ENCODE measurements at places on chromosomes 2 and 18.

DNA sequence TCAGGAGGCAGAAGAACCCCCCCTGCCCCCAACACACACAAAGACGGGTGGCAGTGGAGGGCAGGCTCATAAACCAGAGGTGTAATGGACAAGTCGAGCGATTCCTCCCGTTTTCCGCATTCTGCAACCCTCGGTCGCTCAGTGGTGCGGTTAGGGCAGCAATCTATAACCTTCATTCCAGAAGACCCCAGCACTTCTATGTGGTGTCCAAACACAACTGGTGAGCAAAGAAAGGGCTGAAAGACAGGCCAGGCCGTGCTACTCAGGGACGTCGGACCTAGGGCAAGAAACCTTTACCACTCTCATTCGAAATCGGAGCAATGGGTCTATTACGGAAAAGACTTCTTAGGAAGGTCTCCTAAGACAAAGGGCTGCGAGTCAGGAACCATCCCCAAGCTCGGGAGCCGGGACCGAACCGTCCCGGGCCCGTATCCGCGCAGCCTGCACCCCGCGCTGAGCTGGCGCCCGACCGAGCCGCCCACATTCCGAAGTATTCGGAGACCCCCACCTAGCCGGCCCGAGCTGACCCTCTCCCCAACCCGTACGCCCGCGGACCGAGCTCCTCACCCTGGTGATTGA lies 568 bp downstream of the ARL5A start:
- DNase-seq: peak; percentile 2

DNA sequence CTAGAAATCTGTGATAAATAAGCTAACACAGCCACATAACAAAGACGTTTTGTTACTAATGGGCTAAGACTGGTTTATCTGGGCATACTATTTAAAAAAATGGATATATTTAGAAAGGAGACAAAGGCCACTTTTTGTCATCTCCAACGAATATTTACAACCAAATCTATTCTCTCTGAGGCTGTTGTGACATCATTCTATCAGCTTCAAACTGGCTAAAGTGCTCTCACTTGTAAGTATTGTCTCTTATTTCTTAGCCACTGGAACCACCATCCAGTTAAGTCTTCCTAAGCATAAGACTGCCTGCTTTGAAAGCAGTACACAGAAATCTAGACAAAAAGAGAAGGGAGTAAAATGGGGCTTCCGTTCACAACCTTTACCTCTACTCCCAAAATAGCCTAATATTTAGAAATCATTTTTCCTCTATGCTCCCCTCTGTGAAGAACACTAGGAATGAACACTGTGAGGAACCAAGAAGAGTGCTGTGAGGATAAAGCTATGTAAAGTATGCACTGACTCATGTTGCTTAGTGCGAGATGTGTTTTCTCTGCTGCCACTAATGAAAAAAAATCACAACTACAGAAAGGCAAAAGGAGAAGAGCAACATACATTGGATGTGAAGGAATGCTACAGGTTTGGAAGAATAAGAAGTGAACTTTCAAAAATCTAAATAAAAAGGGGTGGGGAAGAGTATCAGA lies 264.1 kb downstream of the EXOC6B start:
- no peak for DNase-seq

DNA sequence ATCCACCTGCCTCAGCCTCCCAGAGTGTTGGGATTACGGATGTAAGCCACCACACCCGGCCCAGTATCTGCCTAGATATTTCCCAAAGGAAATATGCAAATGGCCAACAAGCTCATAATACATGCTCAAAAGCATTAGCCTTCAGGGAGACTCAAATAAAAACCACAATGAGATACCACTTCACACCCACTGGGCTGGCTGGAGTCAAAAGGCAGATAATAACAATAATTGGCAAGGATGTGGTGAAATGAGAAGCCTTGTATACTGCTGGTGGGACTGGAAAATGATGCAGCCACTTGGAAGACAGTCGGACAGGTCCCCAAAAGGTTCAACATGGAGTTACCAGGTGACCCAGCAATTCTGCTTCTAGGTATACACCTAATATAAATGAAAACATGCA lies 20.5 kb upstream of the ZNF516 start:
- DNase-seq: no peak

- DNase-seq: no peak
These were observed 196.6 kb downstream of the AGPS start for GRCh38 chr2:177589186-177589585.

DNA sequence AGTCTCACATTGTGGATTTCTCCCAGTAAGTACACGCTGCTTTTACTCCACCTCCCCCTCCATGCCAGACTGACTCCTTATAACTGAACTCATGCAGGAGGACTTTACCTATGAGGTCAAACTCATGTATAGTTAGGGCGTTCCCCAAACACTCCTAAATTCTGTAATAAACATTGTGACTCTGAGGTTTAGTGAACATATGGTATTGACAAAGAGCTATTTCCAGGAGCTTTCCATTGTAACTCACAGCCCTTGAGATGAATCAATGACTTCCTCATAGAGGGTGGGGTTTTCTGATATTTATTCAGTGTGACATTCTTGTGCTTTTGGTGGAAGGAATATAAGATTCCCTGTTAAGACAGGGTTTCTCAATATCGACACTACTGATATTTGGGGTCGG lies 337.4 kb upstream of the SLC14A2 start:
- no peak for DNase-seq

DNA sequence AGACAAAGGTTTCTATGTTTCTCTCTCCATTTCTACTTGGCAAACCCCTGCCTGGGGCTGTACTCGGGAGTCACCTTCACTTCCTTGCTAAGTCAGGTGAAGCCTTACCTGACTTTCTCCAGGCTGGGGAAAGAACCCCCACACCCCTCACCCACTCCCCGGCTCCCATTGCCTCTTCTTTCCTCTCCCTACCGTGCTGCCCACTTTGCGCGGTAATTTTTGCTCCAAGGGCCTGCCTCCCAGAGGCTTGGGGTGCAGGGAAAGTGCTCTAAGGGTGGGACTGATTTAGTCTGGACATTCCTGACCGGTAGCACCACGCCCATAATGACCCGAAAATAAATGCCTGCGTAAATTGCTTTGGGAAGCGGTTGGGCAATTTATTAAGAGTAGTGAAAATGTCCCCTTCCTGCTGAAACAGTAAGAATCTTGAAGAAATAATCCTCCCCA lies 49.1 kb upstream of the ATP6V1B1 start:
- no peak for DNase-seq

DNA sequence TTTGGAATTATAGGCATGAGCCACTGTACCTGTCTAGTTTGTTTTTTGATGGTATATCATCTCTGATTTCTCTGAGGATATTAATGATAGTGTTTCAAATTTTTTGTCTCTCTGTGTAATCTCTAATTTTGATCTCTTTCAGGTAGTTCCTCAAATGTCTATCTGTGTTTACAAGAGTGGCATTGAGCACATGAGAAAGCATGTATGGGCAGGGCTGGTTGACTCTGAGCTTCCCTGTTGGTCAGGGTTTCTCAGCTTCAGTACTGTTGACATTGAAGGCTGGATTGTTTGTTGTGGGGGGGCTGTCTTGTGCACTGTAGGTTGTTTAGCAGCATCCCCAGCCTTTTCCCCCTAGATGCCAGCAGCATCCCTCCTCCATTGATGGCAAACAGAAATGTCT lies 79.9 kb downstream of the TMEM247 start:
- no peak for DNase-seq

DNA sequence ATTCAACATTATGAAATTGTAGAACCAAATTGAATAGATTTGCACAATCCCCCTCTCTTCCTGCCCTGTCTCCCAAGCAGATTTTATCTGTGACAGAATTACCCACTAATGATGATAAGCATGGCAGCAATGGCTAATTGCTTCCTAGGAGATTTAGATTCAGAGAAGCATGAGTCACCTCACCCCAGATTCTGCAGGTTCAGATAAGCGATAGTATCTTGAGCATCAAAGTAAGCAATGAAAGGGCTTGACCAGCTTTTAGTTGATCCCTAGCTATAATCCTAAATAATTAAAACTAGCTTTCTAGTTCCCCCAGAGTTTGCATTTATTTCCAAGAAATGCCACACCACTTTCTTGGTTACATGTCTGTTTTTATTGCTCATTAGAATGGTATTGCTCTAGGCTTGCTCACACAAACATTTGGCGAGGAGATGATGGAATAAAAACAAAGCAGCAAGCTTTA lies 204.3 kb downstream of the GULP1 start:
- no peak for DNase-seq

- no peak for DNase-seq
These were observed 4.8 kb downstream of the VWA3B start for GRCh38 chr2:98091738-98092137.

DNA sequence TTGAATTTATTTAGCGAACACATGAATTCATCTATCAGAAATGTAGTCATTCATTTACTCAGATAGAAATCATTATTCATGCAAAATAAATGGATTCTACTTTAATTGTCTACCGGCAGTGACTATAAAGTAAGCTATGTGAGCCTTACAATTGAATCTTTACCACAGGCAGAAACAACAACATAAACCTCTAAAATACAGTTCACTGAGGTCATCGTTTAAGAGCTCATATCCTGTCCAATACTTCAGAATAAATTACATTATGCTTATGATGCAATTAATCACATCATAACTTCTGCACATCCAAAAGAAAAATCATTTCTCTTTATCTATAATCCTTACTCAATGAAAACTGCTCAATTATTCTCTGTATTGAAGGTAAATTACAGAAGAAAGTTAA lies 244.7 kb downstream of the HNMT start:
- no peak for DNase-seq

GRCh38 chr2:176471949-176472348 lies 202.7 kb downstream of the MTX2 start:
- DNase-seq: no peak

GRCh38 chr2:126866451-126866850 lies 32.2 kb upstream of the TEX51 start:
- DNase-seq: no peak

DNA sequence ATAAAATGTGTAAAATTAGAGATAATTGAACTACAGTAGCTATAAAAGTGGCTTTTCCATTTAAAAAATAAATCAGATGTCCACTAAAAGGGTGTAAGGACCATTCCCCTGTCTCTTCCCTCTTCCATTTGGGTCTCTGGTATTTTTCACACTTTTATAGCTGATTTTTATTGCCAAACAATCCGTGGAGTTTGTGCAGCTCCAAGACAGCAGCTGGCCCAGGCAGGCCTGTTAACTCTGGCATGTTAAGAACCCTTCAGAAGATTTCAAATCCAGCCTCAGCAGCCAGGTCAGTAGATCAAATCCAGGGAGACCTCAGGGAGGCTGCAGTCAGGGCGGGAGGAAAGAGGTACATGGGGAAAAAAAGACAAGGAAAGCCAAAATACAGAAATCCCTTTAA lies 827.1 kb upstream of the FANCL start:
- no peak for DNase-seq

DNA sequence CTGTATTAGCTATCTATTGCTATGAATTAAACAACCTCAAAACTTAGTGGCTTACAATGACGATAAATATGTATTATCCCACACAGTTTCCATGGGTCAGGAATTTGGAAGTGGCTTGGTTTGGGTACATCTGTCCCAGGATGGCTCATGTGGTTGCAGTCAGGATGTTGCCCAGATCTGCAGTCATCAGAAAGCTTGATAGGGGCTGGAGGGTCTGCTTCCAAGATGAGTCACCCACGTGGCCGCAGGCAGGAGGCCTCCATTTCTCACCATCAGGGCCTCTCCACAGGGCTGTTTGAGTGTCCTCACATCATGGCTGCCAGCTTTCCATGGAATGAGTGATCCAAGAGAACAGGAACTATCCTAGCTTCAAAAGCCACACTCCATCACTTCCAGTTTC lies 46.4 kb downstream of the CHRNA1 start:
- DNase-seq: no peak

DNA sequence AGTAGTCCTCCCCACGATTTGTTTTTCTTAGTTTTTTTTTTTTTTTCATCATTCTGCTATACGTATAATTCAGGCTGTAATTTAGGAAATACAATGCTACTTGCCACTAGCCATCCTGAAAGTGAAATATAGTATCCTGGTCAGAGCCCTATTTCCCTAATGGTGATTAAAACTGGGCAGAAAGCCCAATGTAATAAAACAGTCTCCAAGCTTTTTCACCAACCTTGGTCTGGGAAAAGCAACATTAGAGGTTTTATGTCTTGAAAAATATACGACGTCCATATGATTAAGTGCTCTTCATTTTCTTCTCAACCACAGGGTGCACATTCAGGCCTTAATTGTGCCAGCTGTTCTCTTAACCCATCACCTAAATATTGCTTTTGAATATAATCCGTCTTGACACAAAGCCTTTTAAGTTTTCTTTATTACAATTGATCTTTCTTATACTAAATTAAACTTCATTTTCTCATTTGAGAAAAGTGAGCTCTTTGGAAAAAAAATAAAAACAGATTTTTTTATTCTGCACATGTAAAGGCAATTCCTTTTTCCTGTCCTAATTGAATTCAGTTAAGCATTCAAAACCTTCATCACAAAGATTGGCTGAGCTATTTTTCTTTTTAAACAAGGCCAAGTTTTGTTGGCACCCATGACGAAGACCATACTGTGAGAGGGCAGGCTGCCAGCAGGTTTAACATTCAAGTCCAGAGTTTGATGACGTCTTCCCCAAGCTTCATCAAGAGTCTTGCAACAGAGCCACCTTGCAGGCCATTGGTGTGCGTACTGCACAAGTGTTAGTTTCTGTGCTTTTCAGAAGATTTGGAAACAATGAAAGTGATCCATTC lies 52.7 kb downstream of the MAP2 start:
- DNase-seq: no peak

DNA sequence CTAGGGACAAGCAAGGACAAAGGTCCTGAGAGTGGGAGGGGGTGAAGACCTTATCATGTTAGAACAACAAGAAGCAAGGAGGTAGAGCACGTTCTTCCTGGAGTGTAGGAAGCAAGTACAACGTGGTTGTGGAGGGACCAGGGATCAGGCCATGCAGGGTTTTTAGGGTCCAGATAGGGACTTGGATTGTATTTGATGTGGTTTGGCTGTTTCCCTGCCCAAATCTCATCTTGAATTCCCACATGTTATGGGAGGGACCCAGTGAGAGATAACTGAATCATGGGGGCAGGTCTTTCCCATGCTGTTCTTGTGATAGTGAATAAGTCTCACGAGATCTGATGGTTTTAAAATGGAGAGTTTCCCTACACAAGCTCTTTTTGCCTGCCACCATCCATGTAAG lies 53.2 kb downstream of the ICA1L start:
- no peak for DNase-seq

- no peak for DNase-seq
These were observed 29.8 kb upstream of the TNS1 start for GRCh38 chr2:218032336-218033171.

DNA sequence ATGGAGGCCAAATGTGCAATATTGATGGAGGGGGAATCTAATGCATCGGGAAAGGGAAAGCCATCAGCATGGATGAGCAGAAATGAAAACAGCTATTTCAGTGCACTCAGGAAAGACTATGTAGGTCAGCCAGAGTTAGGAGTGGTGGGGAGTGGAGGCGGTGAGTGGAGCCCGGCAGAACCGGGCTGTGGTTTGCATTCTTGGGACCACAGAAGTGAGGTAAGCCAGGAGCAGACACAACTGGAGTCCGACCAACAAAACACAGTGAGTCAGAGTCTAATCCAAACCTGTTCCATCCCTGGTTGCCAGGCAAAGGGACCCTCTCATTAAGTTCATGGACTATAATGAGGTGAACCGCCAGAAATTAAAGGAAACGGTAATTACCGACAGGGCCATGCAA lies 61.1 kb upstream of the RAB12 start:
- DNase-seq: no peak
